NCI-H524 (cell line): ENCODE measurements at places on chromosomes 16 and 17.
A peak's percentile ranks its signal among the peaks of the same experiment; 100 is the strongest.

DNA sequence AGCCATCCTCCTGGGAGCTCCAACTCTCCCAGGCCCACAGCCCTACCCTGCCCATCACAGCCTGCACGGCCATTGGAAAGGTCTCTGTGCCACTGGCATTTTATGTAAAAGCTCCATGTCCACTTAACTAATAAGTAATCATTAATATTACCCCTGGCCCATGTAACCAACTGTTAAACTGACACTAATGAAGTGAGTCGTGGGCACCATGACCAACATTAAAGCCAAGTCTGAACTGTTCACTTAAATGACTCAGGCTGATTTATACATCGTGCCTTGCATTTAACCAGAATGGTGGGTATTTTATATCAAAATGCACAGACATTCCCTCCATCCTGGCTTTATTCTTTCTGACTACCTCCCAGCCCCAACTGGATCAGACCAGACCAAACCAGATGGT lies 229.3 kb downstream of the SOX9 start:
- DNase-seq: no peak

DNA sequence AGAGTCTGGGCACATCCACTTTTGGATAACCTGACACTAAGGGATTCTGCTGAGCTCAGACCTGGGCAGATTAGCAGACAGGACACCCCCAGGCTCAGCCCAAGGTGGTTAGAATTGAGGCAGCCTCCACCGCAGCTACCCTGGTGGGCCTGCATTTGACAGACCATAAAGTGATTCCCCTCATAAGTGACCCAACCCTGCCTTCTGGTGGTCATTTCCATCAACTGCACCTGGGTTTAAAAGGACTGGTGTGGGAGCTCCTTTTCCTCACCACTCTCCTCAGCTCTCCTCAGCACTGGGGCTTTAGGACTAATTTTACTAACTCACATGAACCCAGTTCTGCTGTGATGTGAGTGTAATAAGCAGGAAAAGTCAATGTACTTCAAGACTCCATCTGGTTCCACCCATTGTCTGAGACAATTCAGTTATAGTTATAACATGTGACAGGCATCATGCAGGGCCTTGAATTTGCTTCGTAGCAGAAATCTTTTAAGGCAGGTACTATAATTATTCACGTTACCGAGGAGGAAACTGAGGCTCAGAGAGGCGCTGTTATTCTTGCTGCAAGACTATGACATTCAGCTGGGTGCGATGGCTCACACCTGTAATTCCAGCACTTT lies 42.5 kb downstream of the MYH3 start:
- DNase-seq: peak; percentile 73

DNA sequence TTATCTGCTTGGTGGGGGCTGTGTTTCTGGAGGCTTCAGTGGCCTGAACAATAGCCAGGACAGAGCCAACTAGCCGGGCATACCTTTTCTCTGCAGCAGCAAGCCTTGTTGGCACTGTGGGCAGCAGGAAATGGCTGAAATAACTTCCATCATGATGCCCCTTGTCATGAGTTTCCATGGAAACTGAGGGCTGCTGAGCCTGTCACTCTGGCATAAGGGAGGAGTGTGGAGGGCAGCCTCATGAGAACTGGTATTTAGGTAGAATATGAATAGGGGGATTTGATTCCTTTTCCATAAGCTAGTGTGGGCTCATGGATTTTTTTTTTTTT lies 39.4 kb downstream of the PLCG2 start:
- no peak for DNase-seq

GRCh38 chr17:73188011-73188410 lies 4.8 kb upstream of the COG1 start:
- DNase-seq: no peak

DNA sequence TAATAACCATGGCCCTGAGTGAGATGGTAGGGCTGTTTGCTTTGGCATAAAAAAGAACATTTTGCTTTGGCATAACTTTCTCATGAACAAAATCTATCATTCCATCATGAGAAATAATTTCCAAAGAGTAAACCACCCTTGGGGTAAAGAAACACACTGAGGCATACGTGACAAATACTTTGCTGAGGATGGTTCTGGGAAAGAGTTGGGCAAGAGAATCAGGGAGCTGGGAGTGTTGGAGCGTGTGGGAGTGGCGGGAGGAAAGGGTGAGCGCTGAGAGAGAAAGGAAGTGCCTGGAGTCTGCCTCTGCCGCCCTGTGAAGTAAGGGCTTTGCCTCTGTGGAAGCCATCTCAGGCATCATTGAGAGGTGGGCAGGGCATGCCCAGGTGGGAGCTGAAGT lies 60.2 kb upstream of the ARHGAP44 start:
- DNase-seq: no peak

GRCh38 chr17:73924114-73924908 lies 279.2 kb upstream of the RPL38 start:
- DNase-seq: peak; percentile 89

- no peak for DNase-seq
These were observed 24.4 kb downstream of the DHRS7C start for GRCh38 chr17:9766970-9767369.

- DNase-seq: no peak
These were observed 22.2 kb upstream of the RHOT1 start for GRCh38 chr17:32120141-32120540.

DNA sequence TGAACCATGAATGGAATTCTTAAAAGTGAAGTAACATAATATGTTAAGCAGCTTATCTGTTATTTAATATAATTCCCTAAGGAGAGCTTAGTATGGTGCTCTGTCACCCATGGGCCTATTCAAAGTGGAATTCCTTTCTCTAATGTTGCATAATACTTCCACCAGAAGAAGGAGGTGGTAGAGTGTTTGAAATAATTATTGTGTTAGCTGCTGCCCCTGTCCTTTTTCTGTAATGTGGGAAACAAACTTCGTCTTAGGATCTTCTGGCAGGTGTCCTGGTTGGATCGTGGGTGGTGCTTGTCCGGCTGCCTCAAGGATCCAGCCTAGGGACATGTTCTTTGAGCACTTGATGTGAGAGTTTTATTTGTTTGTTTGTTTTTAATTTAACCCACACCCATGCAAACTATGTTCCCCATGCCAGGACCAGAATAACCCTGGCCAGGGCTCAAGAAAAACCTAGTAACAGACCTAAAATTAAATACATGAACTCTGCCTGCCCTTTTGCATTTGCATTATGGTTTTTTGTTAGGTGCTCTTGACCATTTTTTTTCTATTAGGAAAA lies 46.1 kb downstream of the ZNRF1 start:
- DNase-seq: no peak

GRCh38 chr17:52158450-52159042 lies at the start of gene CA10:
Gene CA10 (minus strand): TSS chr17:52158714.
- peak; percentile 67 for DNase-seq

- no peak for DNase-seq
These were observed 4.8 kb downstream of the ADAP2 start for GRCh38 chr17:30926516-30926915.

GRCh38 chr16:85275533-85276249 lies 163.4 kb upstream of the CIBAR2 start:
- DNase-seq: peak; percentile 67

DNA sequence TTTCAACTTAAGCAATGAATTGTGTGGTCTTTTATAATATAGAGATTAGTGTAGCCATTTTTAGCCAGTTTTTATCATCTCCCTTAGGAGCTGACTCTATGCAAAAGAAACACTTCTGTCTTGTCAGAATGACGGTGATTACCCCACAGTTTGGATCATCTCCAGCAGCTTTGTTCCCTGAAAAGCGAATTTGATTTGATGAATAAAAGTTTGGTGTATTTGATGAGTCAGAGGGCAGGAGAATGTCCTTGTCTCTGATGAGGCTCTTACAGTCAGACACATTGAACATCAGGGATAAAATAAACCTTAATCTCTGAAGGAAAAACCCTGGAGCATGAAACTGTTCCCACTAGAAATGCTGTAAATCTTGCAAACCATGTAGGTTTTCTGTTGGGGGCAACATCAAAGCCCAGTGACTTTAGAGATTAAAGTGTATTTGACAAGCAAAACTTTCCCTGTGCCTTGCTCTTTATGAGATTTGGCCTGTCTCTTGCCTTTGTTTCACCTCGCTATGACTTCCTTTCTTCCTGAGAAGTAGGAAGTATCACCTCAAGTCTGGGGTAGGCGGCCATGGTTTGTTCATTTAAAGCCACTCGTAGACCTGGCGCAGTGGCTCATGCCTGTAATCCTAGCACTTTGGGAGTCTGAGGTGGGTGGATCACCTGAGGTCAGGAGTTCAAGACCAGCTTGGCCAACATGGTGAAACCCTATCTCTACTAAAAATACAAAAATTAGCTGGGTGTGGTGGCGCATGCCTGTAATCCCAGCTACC lies 209.3 kb downstream of the FTO start:
- no peak for DNase-seq

DNA sequence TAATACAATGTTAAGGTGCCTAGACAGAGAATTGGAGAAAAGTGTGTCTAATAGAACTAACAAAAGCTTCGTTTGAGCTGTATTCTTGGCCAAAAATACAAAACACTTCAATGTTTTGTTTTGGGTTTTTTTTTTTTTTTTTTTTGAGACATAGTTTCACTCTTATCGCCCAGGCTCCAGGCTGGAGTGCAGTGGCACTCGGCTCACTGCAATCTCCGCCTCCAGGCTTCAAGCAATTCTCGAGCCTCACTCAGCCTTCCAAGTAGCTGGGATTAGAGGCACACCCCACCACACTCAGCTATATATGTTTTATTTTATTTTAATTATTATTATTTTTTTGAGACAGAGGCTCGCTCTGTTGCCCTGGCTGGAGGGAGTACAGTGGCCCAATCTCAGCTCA lies 38.3 kb upstream of the CARMIL2 start:
- no peak for DNase-seq

DNA sequence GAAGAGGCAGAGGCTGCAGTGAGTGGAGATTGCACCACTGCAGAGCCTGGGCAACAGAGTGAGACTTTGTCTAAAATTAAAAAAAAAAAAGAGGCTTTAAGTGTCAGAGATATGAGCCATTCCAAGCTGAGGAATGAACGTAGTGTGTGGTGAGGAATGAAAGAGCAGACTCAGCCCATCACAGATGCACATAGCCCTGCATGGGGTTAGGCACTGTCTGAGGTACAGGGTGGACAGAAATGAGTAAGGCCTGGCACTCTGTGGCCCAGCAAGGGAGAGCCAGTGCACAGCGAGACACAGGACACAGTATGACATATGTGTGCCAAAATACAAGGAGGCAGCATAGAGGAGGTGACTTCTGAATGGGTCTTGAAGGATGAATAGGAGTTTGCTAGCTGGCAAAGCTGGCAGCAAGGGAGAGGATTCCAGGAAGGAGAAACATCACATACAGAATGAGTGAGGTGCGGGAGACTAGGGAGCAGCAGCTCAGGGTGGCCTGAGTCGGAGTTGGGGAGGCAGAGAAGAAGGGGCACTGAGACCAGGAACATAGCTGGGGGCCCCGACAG lies 8.7 kb upstream of the ZNF469 start:
- DNase-seq: no peak

DNA sequence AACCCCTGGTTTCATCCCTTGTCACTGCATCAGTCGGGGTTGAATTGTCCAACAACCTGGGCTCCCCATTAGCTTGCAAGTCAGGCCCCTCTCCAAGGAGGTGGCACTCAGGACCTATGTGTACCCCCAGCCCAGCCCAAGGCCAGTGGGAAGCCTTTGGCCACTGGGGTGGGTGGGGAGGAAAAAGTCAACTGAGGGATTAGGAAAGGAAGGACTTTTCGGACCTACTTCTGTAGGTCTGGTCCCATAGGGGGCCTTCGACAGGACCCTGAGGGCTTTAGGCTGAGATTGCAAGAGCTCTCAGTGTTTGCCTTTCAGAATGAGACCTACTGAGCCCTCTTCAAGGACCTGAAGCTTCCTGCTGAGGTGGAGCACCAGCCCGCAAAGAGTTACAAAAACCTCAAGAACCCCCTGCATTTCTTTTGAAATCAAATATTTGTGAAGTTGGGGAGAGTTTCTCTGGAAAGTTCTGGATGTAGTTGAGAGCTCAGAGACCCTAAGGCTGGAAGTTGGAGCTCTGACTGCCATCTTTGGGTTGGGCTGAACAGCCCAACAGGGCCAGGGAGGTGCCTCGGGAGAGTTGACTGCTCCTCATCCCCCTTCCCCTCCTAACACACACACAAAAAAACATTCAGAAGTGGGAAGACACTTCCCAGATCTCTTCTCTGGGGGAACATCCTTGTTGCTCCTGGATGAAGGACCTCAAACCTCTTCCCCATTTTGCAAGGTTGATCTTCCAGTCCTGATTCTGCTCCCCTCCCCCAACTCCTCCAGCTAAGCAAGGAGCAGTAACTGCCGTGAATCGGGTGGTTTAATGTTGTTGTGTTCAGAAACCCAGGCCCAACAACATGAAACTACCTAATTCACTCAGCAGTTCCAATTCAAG lies 5.8 kb upstream of the HOXB9 start:
- no peak for DNase-seq

DNA sequence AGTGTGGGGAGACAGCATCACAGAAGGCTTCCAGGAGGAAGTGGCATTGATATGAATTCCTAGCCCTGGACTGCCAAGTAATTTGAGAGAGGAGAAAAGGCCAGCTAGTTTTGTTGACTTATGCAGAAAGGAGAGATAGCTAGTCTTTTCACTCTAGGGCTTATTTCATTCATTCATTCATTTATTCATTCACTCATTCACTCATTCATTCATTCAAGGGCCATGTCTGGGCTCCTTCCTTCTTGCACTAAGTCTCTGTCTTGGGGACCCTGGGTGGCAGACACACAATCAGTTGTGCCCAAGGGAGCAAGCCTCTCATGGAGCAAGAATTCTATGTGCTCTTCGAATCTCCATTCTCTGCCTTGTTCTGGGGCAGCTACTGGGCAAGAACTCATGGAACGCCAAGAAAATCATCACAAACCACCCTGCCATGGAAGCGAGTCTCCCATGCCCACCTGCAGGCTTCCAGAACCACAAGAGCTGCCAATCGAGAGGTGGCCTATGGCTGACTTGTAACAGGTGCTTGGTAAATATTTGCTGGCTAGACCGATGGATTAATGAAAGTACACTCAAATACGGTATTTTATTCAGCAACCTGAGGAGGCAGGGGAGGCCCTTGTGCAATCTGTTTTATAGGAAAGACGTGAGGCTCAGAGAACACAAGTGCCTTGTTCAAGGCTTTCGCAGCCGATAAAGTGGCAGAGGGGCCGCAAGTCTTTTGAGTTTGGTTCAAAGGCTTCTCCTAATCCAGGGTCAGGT lies 223.6 kb downstream of the XYLT1 start:
- DNase-seq: peak; percentile 12

DNA sequence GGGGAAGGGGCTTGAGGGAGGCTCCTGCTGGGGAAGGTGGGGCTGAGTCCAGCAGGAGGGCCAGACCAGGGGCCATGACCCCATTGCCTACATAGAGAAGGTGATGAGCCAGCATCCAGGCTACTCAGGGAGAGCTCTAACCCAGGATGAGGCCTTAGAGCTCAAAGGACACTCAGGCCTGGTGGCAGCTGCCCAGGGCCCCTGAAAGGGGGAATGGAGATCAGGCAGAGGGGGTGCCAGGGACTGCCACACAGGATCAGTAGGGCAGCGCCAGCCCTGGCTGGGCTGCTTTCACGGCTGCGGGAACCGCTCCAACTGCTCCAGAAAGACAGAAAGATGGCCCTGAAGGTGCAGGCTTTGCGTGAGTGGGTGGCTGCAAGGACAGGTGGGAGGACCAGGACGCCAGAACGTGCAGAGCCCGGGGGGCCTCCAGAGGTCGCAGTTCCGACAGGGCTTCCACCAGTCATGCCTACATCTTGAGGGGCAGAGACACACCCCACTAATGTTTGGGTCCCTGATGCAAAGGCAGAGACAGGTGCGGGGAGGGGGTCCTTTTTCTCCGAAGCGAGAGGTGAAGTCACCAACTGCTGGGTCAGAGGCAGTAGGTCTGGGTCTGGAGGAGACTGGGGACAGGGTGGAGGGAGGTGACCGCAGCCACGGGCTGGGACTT lies 882 bp upstream of the ATP6V0C start:
- DNase-seq: no peak
